DMS79 treated with DMSO at 0.1 percent for 48 hours (cell line): ENCODE measurements at places on chromosomes 5 and 9.
A peak's percentile ranks its signal among the peaks of the same experiment; 100 is the strongest.

DNA sequence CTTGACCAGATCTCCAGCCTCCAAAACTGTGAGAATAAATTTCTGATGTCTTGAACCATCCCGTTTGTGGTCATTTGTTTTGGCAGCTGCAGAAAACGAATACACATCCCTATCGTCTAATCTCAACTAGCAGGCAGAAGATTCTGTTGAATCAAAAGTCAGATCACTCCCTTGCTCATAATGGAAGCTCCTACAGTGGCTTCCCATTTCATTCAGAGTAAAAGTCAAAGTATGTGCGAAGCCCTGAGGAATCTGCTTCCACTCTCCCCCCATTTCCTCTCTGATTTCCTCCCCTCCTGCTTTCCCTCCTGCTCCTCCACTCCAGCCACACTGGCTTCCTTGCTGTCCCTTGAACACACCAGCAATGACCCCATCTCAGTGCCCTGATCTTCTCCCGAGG is 34.8 kb upstream of the SPOCK1 start:
- no peak for DNase-seq

GRCh38 chr5:64331597-64332277 is 166.1 kb downstream of the RNF180 start:
- DNase-seq, result no peak

DNA sequence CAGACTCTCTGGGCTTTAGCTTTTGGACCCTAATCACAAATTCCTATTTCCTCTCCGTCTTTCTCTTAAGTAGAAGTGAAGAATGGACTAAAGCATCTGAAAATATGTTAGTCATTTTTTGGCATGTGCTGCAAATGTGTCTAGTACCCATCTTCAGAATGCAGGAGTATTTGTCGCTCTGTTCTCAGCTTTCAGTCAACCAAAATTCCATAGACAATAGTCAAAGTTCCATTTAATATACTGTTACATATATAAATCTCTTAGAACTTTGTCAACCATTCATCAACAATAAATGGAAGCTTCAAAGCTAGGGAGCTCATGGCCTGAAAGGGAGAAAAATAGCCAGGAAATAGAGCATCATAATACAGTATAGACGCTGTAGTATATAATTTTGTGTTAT is 509.4 kb downstream of the BNC2 start:
- no peak for DNase-seq

DNA sequence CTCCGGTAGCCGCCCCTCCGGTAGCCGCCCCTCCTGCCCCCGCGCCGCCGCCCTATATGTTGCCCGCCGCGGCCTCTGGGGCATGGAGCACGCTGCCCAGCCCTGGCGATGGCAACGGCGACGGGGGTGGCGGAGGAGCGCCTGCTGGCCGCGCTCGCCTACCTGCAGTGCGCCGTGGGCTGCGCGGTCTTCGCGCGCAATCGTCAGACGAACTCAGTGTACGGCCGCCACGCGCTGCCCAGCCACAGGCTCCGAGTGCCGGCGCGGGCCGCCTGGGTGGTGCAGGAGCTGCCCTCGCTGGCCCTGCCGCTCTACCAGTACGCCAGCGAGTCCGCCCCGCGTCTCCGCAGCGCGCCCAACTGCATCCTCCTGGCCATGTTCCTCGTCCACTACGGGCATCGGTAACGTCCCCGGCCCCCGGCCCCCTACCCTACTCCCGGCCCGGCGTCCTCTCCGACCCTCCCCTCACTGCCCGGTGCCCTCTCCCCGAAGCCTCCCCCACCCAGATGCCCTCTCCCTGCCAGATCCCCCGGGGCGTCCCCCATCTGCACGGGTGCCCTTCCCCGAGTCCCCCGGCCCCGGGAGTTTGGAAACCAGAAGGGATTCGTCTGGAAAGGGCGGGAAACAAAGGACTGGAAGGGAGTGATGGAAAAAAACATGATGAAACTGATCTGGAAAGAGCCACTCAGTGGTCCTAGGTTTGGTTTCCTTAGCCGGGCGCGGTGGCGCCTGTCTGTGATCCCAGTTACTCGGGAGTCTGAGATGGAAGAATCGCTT is 417 bp downstream of the SRD5A1 start:
- peak; percentile 15 for DNase-seq

- no peak for DNase-seq
Observed at GRCh38 chr9:75814667-75815066, 75.8 kb upstream of the PCSK5 start.

DNA sequence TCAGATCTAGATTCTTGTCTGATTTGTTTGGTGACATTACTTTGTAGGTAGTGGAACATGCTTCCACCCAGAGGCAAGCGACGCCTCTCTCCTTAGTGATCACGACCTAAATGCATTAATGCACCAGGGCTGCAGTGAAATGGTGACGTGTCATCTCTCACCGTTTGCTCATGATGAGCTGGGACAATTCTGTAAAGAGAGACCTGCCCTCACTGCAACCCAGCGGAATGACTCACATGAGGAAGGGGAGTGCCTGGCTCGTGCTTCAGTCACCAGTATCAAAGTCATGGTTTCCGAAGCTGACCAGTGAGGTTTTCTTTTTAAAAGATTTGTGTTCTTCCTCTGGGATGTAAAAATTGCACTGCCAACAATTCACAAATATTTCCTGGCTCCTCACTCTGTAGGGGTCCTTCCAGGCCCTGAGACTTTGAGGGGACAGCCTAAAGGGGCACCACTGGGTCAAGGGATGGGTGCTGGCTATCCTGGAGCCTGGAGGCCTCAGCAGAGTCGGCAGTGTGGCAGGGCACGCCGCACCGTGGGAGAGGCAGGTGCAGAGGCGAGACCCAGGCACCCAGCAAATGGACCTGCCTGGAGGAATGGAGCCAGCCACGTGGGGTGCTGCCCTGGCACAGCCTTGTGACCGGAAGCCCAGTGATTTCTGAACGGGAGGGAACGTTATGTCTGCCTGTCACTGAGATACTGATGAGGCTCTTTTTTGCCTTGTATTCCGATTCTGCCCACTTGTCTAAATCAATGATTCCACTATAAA is 17.3 kb downstream of the QSOX2 start:
- no peak for DNase-seq

- DNase-seq, result no peak
Observed at GRCh38 chr5:103397739-103398581, 139.4 kb downstream of the MACIR start.

- no peak for DNase-seq
Observed at GRCh38 chr9:107046692-107047091, 183.7 kb downstream of the ZNF462 start.

- no peak for DNase-seq
Observed at GRCh38 chr5:123810746-123811340, 298.9 kb downstream of the CSNK1G3 start.

DNA sequence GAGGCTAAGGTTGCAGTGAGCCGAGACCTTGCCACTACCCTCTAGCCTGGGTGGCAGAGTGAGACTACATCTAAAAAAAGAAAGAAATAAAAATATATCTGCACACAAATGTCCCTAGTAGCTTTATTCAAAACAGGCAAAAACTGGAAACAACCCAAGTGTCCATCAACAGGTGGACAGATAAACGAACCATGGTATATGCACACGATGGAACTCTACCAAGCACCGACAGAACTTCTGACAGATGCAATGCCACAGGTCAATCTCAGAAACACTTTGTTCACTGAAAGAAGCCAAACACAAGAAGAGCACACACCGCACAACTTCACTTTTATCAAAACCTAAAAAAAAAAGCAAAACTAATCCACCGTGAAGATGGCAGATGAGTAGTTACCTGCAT is 30.4 kb downstream of the CAMSAP1 start:
- no peak for DNase-seq
